NCI-H2081 treated with DMSO at 0.1 percent for 48 hours (cell line): ENCODE measurements at places on chromosomes 1 and 21.

DNA sequence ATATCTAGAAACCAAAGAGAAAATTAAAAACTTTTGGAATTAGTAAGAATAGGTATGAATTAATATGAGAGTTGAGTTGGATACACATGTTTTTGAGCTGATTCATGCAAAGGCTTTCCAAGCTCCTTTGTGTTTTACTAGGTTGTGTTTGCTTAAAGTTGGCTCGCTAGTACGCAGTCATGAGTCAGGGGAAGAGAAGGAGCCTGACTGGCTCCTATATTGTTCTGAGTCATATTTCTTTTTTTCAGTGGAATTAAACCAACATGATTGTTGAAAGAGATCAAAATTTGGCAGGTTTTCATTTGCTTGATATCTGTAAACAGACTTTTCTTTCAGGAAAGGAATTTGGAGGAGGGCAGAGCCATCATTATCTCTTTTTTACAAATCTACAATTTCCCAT lies 66.7 kb downstream of the MAGI3 start:
- no peak for DNase-seq

DNA sequence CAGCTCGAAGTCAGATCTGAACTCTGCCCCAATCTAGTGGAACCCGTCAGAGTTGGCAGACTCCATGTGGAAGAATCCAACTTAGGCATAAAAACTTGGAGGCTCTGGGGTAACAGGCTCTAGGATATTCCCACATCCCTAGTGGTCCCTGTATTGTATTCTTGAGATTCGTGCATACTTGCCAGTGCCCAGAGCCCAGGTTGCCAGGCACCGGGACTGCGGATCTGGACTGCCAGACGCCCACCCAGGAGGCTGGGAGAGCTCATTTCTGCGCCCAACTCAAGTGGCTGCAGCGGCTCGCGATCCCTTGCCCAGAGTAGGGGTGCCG lies 1.1 kb downstream of the GRIK1 start:
- DNase-seq, result no peak

DNA sequence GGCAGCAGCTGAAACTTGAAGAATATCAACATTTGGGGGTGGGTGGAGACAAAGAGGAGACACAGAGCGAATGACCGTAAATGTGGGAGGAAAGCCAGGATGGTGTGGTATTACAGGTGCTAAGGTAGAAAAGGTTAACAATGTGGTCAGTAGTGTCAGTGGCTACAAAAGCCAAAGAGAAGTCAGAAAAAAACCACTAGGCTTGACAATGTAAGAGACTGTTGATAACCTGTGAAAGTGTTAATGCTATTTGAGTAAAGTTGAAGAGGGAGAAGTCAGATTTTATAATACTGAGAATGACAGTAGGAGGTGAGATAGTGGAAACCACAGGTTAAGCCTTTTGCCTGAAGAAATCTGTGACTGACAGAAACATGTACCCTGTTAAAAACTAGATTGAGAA lies 120.8 kb downstream of the CLEC20A start:
- DNase-seq, result no peak

DNA sequence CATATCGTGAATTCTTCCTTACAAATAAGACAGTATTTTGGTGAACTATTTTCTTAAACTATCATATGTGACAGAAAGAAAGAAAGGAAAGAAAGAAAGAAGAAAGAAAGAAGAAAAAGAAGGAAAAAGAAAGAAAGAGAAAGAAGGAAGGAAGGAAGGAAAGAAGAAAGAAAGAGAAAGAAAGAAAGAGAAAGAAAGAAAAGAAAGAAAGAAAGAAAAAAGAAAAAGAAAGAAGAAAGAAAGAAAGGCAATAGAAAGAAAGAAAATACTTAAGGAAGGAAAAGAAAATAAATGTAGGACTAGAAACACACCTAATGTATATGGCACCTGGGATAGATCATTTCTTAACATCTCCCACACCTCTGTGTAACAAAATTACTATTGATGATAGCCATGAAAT lies 120.4 kb downstream of the PLA2G4A start:
- DNase-seq, result no peak

DNA sequence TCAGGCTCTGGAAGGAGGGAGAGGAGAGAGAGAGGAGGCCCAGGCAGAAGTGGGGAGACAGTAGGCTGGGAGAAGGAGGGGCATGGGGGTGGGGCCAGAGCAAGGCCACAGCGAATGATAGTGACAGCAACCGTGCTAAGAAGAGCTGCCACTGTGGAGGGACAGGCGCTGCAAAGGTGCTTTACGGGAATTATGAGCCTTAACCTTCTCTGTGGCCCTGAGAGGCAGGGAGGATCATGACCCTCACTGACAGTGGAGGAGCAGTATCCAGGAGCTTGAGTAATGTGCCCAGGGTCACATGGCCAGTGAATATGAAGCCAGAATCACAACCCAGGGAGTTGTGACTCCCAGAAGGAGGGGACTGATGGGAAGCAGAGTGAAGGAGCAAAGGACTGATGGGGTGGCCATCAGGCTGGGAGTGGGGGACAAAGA lies 53.4 kb upstream of the RPL11 start:
- no peak for DNase-seq

DNA sequence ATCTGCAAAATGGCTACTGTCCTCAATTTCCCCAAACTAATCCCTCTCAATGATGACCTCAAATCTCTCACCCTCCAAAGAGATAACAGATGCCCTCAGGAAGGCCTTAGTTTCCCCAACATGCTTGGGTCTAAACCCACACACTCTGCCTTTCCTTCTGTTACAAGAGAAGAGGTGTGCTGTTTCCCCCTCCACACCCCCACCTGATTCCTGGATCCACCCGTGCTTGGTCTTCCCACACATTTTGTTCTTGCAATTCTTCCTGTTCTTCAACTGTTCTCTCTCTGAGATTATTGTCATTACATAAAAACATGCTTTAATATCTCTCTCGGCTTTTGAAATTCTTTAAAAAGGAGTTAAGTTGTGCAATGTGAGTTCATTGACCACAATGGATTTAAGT lies 5.7 kb upstream of the CBR3 start:
- DNase-seq, result no peak

- no peak for DNase-seq
Observed at GRCh38 chr1:36691374-36691773, 208.7 kb upstream of the CSF3R start.

DNA sequence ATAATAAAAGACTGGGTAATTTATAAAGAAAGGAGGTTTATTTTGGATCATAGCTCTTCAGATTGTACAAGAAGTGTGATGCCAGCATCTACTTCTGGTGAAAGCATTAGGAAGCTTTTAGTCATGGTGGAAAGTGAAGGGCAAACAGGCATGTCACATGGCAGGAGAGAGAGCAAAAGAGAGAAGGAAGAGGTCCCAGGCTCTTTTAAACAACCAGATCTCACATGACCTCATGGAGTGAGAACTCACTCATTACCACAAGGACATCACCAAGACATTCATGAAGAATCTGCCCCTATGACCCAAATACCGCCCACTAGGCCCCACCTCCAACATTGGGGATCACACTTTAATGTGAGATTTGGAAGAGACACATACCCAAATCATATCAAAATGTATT lies 10.0 kb downstream of the RPTN start:
- DNase-seq, result no peak

DNA sequence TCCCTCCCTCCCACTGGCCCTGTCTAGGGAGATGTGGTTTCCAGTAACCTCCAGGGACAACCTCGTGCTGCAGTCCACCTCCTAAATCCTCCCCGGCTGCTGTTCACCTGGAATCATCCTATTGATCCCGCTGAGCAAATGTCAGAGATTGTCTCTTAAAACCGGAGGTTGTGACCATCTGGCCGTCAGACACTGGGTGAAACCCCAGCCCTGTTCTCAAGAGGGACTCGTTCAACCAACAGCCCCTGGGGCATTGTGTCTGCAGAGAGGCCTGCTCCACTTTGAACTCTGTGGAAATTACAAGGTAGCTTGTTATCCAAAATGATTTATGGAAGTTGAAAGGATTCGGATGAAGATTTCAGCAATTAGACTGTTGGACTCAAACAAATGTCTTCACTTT lies 498.0 kb downstream of the MATN1 start:
- DNase-seq, result no peak

GRCh38 chr1:21278860-21279845 lies 11.1 kb downstream of the ECE1 start:
- DNase-seq, result no peak

GRCh38 chr1:154306151-154306550 lies 14.7 kb upstream of the AQP10 start:
- DNase-seq, result no peak

DNA sequence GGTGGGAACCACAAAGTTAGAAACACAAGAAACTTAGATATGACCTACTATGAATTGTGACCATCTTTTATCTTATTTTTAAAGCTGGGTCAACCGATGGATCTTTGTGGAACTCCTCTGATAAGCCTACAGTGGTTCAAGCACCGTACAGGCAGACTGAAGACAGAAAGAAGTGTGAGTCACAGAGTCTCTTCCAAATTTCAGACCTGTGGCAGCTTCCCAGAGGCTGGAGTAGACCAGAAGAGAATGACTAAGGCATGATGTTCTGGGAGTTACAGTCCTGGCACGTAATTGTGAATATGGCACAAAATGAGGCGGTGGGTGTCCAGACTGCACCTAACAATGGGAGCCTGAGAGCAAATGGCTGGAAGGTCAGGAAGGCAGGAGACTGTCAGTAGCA lies 70.0 kb downstream of the LMO4 start:
- no peak for DNase-seq

GRCh38 chr1:6918925-6919511 lies 133.8 kb downstream of the CAMTA1 start:
- no peak for DNase-seq

DNA sequence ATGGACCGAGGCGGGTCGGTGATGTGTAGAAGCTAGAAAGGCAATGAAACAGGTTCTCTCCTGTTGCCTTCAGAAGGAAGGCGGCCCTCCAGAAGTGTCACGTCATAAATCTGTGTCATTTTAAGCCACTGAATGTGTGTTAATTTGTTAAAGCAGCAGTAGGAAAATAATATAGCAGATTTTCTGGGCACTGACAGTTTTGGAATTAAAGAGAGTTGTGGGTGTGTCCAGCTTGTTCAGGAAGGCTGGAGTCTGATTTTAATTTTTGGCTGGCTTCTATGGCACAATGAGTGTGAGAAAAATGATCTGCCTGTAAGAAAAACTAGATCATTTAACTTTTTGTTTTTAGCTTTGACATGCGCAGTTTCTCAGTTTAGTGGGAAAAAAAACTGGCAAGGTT lies 177.3 kb downstream of the EDEM3 start:
- DNase-seq, result no peak

DNA sequence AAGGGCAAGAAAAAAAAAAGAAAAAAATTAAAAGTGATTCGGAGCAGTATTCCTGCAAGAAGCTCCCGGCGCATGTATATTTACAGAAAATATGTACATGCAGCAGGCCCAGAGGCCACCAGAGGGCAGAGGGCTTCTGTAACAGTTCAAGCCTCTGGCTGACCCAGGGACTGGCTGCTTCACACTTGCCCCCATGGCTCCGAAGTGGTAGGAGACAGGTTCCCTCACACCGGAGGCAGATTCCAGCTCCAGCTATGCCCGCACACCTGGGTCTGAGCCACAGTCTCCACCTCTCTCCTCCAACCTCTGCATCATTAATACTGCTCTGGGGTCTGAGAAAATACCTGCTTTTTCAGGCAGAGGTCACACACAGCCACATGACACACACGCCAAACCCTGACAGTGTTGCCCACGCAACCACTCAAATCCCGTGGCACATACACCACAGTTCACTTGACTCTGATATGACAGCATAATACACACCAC lies 2.2 kb upstream of the ARHGAP30 start:
- no peak for DNase-seq

DNA sequence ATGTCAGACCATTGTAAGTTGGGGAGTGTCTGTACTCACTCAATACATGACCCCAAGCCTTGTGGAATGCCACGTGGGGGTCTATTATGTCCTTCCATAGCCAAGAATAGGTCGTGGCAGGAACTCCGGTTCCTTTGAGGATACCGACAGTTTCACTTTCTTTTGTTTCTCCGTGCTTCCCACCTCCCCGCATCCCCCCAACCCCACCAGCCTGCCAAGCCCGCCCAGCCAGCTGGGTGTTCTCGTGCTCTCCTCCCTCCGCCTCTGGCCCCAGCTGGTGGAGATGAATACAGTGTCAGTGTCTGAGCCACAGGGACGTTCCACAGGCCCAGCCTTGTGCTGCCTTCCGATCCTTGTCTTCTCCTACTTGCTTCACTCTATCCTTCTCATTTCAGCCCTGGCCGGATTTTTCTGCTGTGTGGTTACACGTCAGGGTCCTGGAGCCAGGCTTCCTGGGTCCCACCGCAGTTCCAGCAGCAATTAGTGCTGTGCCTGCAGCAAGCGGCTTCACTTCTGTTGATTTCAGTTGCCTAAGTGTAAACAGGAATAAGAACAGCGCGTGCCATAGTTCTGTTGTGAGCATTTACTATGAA lies 4.1 kb upstream of the AGTRAP start:
- DNase-seq, result no peak

GRCh38 chr1:226494092-226494609 lies 54.4 kb upstream of the STUM start:
- DNase-seq, result no peak

DNA sequence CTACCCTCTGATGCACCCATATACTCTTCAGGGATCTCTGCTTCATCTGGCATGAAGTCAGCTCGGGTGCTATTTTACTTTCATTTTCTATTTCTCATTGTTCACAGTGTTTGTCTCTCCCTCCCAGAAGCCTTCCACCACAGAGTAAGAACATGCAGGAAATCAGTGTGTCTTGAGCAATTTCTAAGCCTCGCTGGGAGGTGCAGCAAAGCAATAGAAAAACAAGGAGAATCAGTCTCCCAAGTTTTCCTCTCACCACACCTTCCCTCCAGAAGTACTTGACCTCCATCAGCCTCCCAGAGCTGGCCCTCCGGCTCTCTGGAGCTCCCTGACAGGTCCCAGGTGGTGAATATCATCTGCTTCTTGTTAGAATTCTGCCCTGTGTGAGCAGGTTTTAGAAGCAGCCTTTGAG lies 594.7 kb upstream of the CAMK1G start:
- no peak for DNase-seq

GRCh38 chr21:31786164-31786920 lies 54.4 kb upstream of the SCAF4 start:
- DNase-seq, result no peak

- DNase-seq, result no peak
Observed at GRCh38 chr1:65344171-65344814, 35.0 kb downstream of the DNAJC6 start.

DNA sequence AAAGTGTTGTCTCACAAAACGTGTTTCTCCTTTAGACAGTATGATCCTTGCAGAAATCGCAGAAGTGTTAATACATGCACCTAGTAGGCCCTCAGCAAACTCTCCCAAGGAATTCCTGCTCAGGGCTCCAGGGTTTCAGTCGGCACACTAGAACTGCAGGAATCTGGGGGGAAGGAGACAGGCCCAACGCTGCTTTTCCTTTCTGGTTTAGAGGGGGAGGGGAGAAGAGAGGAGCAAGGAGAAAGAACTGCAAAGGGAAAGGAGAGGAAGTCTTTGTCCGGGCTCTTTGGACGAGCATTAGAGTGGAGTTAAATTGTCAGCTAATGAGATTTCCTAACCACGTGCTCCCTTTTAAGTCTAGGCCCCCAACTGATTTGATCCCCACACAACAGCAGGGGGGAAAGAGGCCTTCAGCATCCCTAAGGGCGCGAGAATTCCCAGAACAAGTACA lies 103.7 kb upstream of the SOD1 start:
- no peak for DNase-seq
